Right lung (tissue), 10 donors: ENCODE measurements at places on chromosomes 11 and 22.

DNA sequence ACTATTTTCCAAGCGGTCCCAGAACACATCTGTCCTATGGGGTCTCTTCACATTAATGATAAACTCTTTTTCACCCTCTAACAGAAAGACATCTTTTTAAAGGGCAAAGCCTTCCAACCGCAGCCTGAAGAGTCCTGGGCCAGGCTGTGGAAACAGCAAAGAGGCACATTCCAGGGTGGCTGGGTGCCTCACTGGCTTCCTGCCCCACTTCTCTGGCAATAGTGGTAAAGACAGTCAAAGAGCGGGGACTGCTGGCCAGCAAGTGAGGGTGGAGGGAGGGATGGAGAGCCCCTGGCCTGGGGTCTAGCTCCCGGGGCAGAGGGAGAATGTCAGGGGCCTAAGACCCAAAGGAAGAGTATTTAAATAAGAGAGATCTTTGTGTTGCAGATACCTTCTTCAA is 10.2 kb upstream of the CHST1 start:
- DNase-seq, result no peak

- no peak for DNase-seq
These were observed 13.9 kb upstream of the ATXN10 start for GRCh38 chr22:45657701-45658100.

GRCh38 chr11:36002796-36003195 is 58.9 kb downstream of the LDLRAD3 start:
- DNase-seq, result no peak

DNA sequence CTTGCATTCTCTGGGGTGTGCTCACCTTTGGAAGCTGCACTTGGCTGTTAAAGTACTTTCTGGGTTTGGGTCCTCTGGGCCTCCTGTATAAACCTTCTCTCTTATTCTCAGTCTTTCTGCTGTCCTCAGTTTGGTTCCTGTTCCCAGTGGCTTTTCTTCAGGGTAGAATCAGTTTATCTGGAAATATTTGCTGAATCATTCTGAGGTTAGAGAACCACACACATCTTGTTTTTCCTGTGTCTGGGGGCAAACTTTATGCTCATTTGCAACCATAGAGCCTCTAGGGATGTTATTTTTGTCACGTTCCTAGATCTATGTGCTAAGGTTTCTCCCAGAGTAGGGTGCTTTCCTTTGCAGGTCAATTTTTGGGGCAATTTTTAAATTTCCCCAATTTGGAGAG is 224.3 kb upstream of the C11orf87 start:
- no peak for DNase-seq

GRCh38 chr11:125376117-125376516 is 119.9 kb downstream of the FEZ1 start:
- peak; percentile 75 for DNase-seq
